Panc1 (cell line): ENCODE measurements at places on chromosomes 1 and 21. TPM values are rescaled to one million over a fixed set of nuclear protein-coding genes. Genes with fewer than 3 reads are reported as not detected.

OR10R2 gene
- total RNA-seq: not detected

TTC13 gene
- 19.0 TPM for total RNA-seq

USH2A gene
- not detected for total RNA-seq

NKAIN1 gene
- total RNA-seq: 1.7 TPM

F5 gene
- total RNA-seq: 0.08 TPM

CD101 gene
- total RNA-seq: not detected

ATPAF1 gene
- 39.0 TPM for total RNA-seq

ADORA3 gene
- total RNA-seq: not detected

RPS6KA1 gene
- total RNA-seq: 44.0 TPM

LCE3E gene
- not detected for total RNA-seq

KCNJ15 gene
- 0.13 TPM for total RNA-seq

C4BPB gene
- 0.62 TPM for total RNA-seq

LCE1A gene
- total RNA-seq: not detected

AMY1B gene
- total RNA-seq: not detected

ACTN2 gene
- total RNA-seq: 0.49 TPM

SLFNL1 gene
- total RNA-seq: 0.10 TPM

SPATA45 gene
- not detected for total RNA-seq

HSF2BP gene
- 4.2 TPM for total RNA-seq

ATP5IF1 gene
- 94.5 TPM for total RNA-seq

POU3F1 gene
- 0.08 TPM for total RNA-seq

MR1 gene
- 3.9 TPM for total RNA-seq

RIPPLY3 gene
- 1.2 TPM for total RNA-seq

SLC1A7 gene
- 0.31 TPM for total RNA-seq

TRAF3IP3 gene
- 0.67 TPM for total RNA-seq

LPAR3 gene
- 6.3 TPM for total RNA-seq

HAO2 gene
- not detected for total RNA-seq

FCN3 gene
- total RNA-seq: not detected

MPL gene
- total RNA-seq: not detected
